ENCODE measurements at places on chromosomes 16 and 17.

GRCh38 chr17:37432671-37433070 is 26.0 kb downstream of the TADA2A start:
- DNase-seq = no peak

- no peak for DNase-seq
Measured at GRCh38 chr17:64968652-64969501, 49.6 kb upstream of the LRRC37A3 start.

DNA sequence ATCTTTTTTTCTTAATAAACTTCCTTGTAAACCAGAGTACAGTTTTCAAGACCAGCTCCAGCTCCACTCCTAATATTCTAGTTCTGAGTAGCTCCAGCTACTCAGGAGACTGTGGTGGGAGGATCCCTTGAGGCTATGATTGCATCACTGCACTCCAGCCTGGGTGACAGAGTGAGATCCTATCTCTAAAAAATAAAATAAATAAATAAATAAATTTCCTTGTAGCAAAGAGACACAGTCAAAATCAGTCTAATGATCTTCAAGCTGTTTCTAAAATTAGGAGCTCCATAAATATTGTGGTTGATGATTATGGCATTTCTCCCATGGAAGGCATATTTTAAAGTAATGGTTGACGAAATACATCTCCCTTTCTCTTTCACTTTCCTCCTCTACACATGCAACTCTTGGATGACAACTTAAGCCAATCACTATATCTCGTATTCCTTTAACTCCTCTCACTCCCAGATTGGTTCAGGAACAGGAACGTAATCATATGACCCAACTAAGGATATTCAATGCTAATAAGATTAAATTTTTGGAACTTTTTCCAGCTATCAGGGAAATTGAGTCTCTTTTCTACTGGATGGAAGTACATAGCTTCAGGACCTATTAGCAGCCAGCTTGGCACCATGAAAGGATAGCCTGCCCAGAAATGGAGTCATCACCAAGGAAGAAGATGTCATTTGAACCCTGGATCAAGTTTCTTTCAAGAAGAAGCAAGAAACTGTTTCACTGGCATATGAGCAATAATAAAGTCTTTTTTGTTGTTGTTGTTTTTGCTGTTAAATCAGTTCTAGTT is 42.1 kb upstream of the TAOK1 start:
- no peak for DNase-seq

DNA sequence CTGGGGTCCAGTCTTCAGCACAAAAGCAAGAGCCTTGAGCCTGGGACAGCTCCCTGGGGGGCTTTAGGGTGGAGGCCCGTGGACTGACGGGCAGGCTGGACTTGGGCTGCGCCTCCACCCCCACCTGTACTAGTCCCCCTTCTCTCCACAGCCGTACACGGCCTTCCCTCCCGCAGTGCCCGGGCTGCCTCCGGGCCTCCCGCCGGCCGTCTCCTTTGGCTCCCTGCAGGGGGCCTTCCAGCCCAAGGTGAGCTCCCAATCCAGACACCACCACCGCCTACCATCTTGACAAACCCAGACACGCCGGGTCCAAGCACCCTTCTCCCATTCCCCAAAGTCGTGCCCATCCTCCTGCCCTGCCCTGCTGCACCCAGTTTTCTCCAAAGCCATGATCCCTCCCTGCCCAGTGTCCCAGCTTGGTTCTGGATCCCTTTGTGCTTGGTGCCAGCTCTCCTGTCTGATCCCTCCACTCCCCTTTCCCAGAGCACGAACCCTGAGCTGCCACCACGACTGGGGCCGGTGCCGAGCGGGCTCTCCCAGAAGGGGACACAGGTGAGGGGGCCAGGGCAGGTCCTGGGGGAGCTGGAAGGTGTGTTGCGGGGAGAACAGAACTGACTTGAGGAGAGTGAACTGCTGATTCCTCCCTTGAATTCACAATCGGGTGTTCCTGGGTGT is 7.1 kb downstream of the FBRS start:
- DNase-seq = no peak

- no peak for DNase-seq
Measured at GRCh38 chr16:68408428-68408827, 39.9 kb downstream of the SMPD3 start.

Measured in C1 segment of cervical spinal cord (tissue), 14 donors.